ENCODE measurements at places on chromosomes 16 and 17.
A peak's percentile ranks its signal among the peaks of the same experiment; 100 is the strongest.

GRCh38 chr16:2210386-2211365 is at the start of gene BRICD5:
TSS of gene BRICD5 (minus strand) at chr16:2210863. CDS start at chr16:2210833, 30 bp downstream.
- no peak for DNase-seq

GRCh38 chr17:36482611-36483504 is 3.6 kb upstream of the ZNHIT3 start:
- DNase-seq: peak; percentile 72

GRCh38 chr17:13599168-13599577 is 2.6 kb downstream of the HS3ST3A1 start:
- DNase-seq: no peak

DNA sequence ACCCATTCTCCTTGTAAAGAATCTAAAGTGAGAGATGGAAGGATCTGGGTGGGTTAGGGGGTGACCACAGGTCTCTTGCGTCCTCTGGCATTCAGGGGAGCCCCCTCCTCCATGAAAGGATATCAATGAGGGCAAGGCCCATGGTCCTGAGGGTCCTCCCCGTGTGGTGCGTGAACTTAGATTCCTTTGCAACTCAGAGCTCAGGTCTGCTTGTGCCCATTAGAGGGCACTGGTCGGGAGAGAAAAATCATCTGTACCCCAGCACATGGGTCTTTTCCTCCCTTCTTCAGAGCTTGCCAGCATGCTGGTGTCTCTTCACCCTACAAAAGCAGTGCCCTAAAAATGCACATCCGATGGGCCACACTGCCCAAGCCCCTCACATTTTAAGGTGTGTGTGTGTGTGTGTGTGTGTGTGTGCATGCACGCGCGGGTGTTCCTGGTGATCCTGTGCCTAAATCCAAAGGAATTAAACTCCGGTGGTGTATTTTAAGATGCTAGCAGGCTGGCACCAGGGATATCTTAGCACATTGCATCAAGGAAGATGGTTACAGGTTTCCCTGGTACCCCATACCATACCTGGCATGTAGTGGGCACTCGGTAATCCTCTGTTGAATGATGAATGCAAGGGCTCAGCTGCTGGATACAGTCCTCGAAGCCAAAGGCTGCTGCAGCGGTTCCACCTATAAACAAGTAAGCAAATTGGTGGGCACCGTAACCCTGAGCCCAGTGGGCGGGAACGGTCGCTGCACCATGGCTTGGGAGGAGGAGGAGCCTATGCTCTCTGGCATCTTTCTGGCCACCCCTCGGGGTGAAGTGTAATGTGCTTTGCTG is 4.7 kb downstream of the C1QTNF1 start:
- no peak for DNase-seq

DNA sequence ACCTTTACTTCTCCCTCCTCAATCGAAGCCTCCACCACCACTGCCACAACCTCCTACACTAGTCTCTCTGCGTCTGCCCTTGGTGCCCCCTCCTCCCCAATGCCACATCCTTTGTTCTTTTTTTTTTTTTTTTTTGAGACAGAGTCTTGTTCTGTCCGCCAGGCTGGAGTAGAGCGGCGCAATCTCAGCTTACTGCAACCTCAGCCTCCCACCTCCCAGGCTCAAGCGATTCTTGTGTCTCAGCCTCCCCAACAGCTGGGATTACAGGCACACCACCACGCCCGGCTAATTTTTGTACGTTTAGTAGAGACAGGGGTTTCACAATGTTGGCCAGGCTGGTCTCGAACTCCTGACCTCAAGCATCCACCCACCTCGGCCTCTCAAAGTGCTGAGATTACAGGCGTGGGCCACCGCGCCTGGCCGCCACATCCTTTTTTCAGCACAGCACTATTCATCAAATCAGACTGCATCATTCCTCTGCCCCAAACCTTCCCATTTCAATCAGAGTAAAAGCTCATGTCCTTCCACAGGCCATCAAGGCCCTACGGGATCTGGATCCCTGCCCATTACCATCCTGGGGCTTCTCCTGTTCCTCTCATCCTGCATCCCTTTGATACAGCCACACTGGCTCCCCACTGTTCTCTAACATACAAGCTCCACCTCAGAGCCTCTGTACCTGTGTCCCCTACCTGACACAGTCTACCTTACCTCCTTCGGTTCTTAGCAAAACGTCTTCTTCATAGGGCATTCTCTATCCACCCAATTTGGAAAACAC is 2.0 kb downstream of the KLHL11 start:
- peak; percentile 23 for DNase-seq

GRCh38 chr16:9370061-9370491 is 278.6 kb downstream of the HAPSTR1 start:
- no peak for DNase-seq

GRCh38 chr17:49861150-49861884 is 13.4 kb upstream of the TAC4 start:
- peak; percentile 19 for DNase-seq

- no peak for DNase-seq
These were observed 6.0 kb downstream of the UBALD1 start for GRCh38 chr16:4608704-4608980.

DNA sequence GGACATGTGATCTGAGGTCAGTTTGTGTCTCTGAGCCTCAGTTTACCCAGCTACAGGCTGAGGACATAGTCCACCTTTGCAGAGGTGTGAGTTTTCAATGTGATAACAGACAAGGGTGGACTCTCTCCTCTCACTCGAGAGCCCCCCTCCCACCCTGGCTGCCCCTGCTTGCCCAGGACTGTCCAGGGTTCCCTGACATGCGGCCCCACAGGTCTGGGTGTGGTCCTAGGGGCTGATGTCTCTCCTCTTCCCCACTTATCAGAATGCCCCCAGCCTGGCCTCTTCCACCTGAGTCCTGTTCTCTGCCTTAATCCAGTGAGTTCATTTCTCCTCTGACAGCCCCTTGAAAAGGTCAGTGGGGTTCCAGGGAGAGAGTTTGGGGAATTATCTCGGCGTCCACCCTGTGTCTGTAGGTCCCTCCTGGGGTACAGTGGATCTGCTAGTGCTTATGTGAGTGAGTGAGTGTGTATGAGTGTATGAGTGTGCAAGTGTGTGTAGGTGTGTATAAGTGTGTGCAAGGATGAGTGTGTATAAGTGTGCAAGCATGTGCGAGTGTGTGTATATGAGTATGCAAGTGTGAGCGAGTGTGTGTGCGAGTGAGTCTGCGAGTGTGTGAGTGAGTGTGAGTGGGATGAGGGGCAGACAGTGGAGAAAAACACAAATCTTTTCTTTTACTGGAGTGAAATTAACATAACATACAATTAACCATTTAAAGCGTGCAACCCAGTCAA is 175.0 kb downstream of the IRF8 start:
- DNase-seq: no peak

- DNase-seq: no peak
These were observed 1.5 kb upstream of the SUMO2 start for GRCh38 chr17:75183999-75184884.

DNA sequence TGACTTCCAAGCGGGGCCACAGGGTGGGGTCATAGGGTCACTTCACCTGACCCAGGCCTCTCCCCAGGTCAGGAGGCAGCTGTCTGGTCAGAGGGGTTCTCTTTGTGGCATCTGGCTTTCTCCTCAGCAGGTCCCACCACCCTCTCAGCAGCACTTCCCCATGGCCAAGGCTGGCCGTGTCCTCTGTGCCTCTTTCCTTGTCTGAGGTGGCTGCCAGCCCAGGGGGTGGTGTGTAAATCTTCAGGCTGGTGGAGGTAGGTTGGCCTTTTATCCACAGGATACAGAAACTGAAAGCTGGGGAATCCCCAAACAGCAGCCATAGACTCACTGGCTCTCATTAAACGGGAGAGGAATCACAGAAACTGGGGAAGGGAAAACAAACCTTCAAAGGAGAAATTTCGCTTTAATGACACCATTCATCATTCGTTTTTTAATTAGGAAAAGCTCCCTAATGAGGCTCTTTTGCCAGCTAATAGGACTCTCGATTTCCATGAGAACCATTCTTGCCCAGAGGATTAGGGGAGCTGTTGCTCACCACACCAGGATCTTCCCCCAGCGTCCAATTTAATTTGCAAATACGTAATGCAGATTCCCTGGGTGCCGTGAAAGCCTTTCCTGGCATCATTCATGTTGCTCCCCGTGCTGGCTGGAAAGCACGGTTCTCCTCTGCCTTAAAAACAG is 18.0 kb downstream of the C17orf75 start:
- peak; percentile 9 for DNase-seq

DNA sequence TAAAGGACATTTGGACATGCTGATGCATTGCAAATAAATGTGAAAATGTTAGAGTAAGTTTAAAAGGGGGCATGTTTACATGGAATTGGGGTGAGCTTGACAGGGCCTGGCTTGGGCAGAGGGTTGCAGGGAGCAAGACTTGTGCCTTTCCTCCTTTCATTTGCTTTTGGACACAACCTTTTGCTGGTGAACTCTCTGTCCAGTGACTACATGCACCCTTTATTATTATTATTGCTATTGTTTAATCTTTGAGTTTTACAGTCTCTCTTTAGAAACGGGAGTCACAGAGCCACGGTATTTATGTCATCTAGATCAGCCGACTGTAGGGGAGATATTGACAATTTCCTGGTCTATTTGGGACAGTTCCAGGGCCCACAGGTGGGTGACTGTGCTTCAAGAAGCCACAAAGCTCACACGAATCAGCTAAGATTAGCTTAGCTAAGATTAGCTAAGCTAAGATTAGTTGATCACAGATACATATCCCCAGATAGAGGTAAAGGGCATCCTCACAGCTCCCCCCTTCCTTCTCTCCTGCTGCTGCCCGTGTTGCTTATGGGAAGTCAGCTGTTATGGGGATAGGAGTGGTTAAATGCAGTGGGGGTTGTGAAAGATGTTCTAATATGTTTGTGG is 28.9 kb upstream of the ETV4 start:
- no peak for DNase-seq

DNA sequence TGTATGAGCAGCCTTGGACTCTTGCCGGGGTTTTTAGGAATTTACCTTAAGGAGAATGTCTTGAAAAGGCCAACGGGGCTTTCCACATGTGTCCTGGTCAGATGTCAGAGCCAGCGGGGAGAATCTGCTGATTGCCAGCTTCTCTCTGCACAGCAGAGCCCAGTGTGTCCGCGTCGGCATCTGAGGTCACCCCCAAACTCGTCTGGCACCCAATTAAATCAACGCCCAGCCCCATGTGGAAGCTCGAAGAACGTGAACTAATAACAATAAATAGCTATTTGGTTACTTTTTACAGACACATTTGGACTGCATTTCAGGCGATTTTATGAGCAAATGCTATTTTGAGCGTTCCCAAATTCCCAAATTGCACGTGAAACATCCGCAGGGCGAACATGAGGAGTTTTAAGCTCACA is 303.5 kb downstream of the FOXL1 start:
- no peak for DNase-seq

DNA sequence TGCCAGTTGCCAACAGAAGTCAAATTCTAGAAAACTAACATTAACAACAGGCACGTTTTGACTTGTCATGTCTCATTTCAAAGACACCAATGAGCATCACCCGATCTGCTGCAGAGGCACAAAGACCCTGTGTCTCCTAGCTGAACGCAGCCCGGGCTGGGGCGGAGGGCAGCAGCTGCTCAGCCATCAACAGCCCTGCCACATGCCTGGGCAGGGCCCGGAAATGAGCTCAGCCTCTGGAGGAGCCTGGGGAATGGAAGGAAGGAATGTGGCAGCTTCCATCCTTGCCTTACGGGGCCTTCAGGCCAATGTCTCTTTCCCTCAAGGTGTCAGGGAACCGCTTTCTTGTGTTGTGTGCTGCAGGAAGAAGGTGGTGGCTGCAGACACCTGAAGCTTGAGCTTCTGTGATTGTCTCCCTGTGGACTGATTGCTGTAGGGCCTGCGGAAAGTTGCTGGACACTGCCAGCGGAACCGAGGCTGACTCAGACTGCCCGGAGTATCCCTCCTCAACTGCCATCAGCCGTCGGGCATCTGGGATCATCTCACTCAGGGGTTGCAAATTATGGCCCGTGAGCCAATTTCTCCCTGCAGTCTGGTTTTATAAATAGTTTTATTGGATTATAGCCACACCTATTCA is 7.3 kb downstream of the CDH13 start:
- DNase-seq: no peak

DNA sequence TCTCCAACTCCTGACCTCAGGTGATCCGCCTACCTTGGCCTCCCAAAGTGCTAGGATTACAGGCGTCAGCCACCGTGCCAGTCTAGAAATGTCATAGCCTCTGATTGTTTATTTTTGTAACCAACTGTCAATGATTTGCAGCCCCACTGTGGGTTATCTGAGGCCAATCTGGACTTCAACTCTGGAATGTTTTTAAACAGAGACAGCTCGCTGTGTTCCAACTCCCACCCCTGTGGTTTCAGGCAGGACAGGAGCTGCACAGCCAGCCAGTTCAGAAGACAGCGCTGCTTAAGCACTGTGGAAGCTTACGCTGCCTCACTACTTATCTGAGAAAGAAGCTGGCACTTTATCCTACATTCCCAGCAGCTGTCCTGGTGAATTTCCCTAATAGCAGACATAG is 19.5 kb downstream of the MRM3 start:
- no peak for DNase-seq

GRCh38 chr16:52283018-52283417 is 263.9 kb downstream of the TOX3 start:
- no peak for DNase-seq

GRCh38 chr16:2231016-2231931 is 5.0 kb upstream of the DNASE1L2 start:
- DNase-seq: no peak

DNA sequence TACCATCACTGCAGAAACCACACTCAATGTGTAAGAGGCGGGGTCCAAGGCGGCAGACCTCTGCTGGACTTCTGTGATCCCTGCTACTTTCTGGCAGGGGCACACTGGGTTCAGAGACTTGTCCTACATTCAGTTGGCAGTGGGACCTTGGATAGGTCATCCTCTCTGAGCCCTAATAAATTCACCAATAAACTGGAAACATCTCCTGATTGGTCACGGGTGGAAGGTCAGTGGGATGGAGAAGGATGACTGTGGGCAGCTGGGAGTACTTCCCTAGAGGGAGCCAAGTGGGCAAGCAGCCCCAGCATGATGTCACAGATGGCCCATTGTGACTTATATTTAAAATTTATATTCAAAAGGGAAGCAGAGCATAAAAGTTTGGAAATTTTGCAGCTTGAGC is 49.7 kb downstream of the RNF112 start:
- no peak for DNase-seq

GRCh38 chr16:17152311-17152710 is 318.4 kb downstream of the XYLT1 start:
- no peak for DNase-seq

GRCh38 chr17:50095626-50096037 is 481 bp downstream of the PDK2 start:
- no peak for DNase-seq

- DNase-seq: no peak
These were observed 63.0 kb downstream of the BAIAP2 start for GRCh38 chr17:81097943-81098308.

DNA sequence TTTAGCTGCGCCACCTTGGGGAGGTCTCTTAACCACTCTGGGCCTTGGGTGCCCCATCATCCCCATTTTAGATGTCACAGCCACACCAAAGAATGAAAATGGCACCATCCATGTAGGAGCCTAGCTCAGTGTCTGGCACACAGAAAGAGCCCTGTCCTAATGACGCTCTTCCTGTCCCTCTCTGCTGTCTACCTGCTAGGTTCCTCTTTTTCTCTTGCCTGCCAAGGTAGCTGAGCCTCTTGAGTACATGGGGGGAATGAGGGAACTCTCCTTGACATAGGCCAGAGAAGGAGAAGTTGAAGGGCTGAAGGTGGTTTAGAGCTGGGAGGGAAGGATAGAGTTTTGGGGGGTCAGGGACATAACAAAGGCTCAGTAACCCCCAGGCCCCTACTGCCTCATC is 1.8 kb downstream of the RUNDC3A start:
- DNase-seq: no peak

- DNase-seq: no peak
These were observed 288.6 kb downstream of the SNX29 start for GRCh38 chr16:12265108-12265507.
